ENCODE measurements at places on chromosomes 4 and X. TPM values are rescaled to one million over a fixed set of nuclear protein-coding genes. Genes with fewer than 3 reads are reported as not detected.

The GRXCR1 gene
- total RNA-seq = not detected

The L1CAM gene
- 1.6 TPM for total RNA-seq

The FRYL gene
- 51.7 TPM for total RNA-seq

The MAGEE2 gene
- total RNA-seq = not detected

The TCEAL7 gene
- 3.6 TPM for total RNA-seq

The HPSE gene
- 7.3 TPM for total RNA-seq

All from airway epithelial cell (primary cell).